Esophagus muscularis mucosa (tissue), 4 donors: ENCODE measurements at places on chromosomes 1 and 21. TPM values are rescaled to one million over a fixed set of nuclear protein-coding genes. Genes with fewer than 3 reads are reported as not detected.

GRCh38 chr1:208189183-208189582 lies 55.0 kb downstream of the PLXNA2 start:
- no peak overlapping the region for H3K4me3 ChIP-seq
- peaks cover 48% of the 10 kb centered on the region for H3K4me1 ChIP-seq
- no peak overlapping the region for H3K27ac ChIP-seq
- H3K36me3 ChIP-seq, result peaks cover 11% of the 10 kb centered on the region
- no peaks in the 10 kb centered on the region for H3K27me3 ChIP-seq
- DNase-seq, result no peak

- DNase-seq, result no peak
- peak overlapping the region; percentile 46 for H3K27ac ChIP-seq
- no peaks in the 10 kb centered on the region for H3K27me3 ChIP-seq
- no peak overlapping the region for H3K4me3 ChIP-seq
- H3K36me3 ChIP-seq, result no peaks in the 10 kb centered on the region
Measured at GRCh38 chr1:183576537-183576936, 13.7 kb downstream of the NCF2 start.

- no peak for DNase-seq
- H3K36me3 ChIP-seq, result no peaks in the 10 kb centered on the region
- no peak overlapping the region for H3K4me3 ChIP-seq
- no peaks in the 10 kb centered on the region for H3K27me3 ChIP-seq
- H3K4me1 ChIP-seq, result no peaks in the 10 kb centered on the region
Measured at GRCh38 chr1:205330150-205330549, 8.6 kb upstream of the NUAK2 start.

DNA sequence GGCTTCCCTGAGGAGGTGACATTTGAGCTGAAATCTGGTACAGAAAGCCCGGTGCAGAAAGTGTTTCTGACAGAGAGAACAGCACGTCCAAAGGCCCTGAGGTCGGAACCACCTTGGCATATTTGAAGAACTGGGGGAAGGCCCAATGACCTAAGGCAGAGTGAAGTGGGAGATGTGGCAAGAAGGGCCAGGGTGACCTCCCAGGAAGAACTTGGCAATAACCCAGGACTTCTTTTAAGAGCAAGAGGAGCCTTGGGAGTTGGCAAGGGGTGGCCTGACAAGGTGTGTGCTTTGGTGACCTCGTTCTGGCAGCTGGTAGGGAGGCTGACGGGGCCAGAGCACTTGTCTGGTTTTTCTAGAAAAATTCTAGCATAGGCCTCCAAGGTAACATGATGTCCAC lies 23.4 kb downstream of the TTC39A start:
- DNase-seq, result no peak
- no peaks in the 10 kb centered on the region for H3K27me3 ChIP-seq
- no peaks in the 10 kb centered on the region for H3K36me3 ChIP-seq
- H3K4me1 ChIP-seq, result no peaks in the 10 kb centered on the region

ATAD3C gene
- total RNA-seq, result 0.33 TPM

LCE1B gene
- total RNA-seq, result not detected

- H3K27me3 ChIP-seq, result no peaks in the 10 kb centered on the region
- H3K4me1 ChIP-seq, result peaks cover 96% of the 10 kb centered on the region
- peak; percentile 94 for DNase-seq
- peak overlapping the region; percentile 32 for H3K4me3 ChIP-seq
Measured at GRCh38 chr1:9239622-9240401, 5.2 kb downstream of the H6PD start.

WNT2B gene
- total RNA-seq, result 6.3 TPM

LCE2B gene
- total RNA-seq, result not detected

DNA sequence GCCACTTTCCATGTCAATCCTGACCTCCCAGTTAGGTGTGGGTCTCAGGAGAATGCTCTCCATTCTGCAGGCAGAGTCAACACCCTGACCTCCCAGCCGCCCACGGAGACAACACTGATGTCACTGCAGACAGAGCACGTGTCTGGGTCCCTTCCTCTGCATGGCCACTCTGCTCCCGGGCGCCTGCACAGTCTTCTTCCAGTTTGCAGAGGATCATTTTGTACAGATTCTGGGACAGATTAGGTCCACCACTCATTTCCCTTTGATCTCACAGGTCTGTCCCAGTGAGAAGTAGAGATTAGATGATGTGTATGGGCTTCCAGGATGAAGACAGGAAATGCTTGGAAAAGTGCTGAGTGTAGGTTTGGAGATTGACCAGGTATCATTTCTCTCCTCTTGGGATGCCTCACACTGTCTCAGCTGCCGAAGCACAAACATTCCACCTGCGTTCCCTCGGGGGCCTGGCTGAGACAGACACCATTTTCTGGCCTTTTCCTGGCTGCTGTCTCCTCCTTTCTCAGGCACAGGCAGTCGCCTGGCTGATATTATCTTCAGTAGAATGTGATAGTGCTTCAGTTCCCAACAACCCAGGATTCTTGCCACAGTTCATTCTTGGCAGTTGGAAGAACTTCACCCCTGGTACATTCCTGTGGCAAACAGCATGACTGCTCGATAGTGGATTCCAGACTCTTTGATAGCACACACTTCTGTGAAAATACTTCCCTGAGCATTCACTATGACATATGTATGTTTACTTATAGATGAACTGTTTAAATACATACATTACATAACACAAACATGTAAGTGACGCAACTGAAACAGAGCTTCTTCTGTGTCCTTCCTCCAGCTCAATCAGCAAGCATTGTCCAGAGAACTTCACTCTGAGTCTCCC lies 7.9 kb downstream of the MYBPHL start:
- H3K36me3 ChIP-seq, result no peaks in the 10 kb centered on the region
- DNase-seq, result no peak
- H3K27ac ChIP-seq, result peak overlapping the region; percentile 70
- H3K4me1 ChIP-seq, result peaks cover 37% of the 10 kb centered on the region
- H3K4me3 ChIP-seq, result no peak overlapping the region

DNA sequence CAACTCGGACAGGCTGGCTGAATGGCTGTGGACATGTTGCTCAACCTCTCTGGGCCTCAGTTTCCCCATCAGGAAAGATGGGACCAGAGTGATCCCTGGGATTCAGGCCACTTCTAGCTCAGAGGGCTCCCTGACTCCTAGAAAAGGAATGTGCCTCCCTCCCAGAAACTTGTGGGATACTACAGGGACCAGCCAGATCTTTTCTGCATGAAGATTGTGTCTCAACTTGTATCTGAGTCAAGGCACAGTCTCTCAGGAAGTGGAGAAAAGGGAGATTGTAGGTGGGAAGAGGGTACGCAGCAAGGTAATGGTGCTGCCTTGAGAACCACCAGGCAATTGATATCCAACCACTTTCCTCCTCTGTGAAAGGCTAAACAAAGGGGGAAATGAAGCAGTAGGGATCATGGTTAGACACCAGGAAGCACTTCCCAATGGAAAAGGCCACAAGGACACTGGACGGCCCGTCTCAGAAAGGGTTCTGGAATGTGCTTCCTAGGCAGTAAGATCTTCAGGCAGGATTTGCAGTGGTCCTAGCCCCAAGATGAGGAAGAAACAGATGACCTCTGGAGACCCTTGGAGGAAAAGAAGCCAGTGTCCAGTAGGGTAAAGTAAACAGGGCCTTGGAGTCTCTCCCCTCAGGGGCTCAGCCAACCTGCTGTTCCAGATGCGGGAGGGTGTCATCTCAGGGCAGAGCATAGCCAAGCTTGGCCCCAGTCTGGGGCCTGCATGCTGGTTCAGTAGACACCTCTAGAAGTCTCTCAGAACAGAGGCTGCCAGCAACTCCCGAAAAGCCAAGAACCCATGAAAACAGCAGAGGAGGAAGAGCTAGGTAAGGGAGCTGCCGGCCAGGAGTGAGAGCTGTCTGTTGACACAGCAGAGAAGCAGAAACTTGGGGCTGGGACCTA lies 16.8 kb downstream of the IFFO2 start:
- H3K27ac ChIP-seq, result peak overlapping the region; percentile 41
- H3K27me3 ChIP-seq, result no peaks in the 10 kb centered on the region
- peaks cover 75% of the 10 kb centered on the region for H3K4me1 ChIP-seq
- DNase-seq, result no peak
- H3K4me3 ChIP-seq, result no peak overlapping the region

DNA sequence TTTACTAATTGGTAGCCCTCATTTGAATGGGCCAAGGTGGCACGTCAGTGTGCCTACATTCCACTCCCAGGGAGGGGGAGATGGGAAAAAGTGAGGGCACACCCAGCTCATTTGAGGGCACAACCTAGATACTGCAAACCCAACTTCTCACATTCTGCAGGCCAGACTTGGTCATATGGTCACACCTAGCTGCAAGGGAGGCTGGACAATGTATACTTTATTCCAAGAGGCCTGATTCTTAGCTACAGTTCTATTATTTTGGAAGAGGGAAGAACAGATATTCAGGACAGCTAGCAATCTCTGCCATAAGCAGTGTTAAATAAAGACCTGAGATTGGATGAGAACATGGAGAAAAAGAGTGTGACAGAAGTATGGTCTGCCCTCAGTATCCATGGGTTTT lies 180.4 kb downstream of the ROR1 start:
- no peaks in the 10 kb centered on the region for H3K27me3 ChIP-seq
- no peaks in the 10 kb centered on the region for H3K36me3 ChIP-seq
- H3K4me3 ChIP-seq, result no peak overlapping the region
- H3K27ac ChIP-seq, result no peak overlapping the region
- peaks cover 11% of the 10 kb centered on the region for H3K4me1 ChIP-seq

GRCh38 chr1:85182700-85183099 lies 18.1 kb downstream of the SYDE2 start:
- H3K4me3 ChIP-seq, result no peak overlapping the region
- DNase-seq, result no peak
- H3K4me1 ChIP-seq, result peaks cover 53% of the 10 kb centered on the region
- H3K27me3 ChIP-seq, result no peaks in the 10 kb centered on the region
- peaks cover 8% of the 10 kb centered on the region for H3K36me3 ChIP-seq

DNA sequence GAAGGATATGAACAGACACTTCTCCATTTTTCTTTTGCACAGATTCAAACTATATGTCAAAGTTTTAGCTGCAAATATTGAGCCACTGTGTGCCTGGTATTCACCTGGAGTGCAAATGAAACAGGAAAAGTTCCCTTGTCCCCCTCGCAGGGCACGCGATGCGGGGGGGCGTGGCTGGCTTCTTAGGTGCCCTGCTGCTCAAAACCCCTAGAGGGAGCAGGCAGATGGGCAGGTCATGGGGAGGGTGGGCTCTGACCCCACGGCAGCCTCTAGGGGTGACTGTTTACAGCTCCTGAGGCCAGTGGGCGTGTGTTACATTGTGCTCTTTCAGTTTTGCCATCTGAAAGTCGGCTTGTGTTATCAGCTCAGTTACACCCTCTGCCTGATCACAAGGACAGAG lies 931.2 kb upstream of the B3GALT2 start:
- H3K4me3 ChIP-seq, result no peak overlapping the region
- H3K4me1 ChIP-seq, result no peaks in the 10 kb centered on the region
- no peak overlapping the region for H3K27ac ChIP-seq

DNA sequence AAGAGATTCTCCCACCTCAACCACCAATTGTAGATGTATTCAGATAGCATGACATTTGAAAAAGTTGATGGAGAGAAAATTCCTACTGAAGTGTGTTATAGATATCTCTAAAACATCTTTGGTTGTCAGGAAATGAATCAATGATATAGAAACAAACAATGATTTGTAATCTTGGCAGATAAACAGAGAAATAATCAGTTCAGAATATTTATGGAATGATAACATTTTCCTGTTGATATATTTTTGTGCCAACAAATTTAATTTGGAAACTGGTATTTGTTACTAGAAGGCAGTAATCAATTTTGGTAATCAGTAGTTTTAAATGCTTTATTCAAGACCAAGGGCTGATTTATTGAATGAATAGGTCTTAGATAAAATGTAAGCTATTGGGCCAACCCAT lies 695.6 kb downstream of the USP25 start:
- peaks cover 1% of the 10 kb centered on the region for H3K4me1 ChIP-seq
- H3K36me3 ChIP-seq, result no peaks in the 10 kb centered on the region
- H3K27ac ChIP-seq, result no peak overlapping the region
- H3K4me3 ChIP-seq, result no peak overlapping the region

LCE1E gene
- total RNA-seq, result not detected
